ENCODE measurements at places on chromosomes 2 and 18.

- no peak for DNase-seq
These were observed 156.0 kb downstream of the ACOXL start for GRCh38 chr2:110888411-110888810.

DNA sequence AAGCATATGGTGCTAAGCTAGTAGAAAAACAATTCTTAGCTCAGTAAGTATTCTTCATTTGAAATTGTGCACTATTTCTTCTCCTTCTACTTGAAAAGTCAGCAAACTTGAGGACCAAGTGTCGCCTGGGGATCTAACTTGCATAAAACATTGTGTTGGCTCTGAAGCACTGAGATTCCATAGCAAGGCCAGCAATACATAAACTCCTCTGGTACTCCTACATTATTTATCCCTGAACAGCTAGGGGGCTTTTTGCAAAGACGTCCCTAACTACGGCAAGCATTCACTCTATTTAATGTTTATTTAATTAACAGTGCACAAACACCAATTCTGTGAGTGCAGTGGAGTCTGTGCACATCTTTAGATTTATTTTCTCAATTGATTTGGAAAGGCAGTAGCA, 392.2 kb downstream of the ERBB4 start:
- DNase-seq = no peak

DNA sequence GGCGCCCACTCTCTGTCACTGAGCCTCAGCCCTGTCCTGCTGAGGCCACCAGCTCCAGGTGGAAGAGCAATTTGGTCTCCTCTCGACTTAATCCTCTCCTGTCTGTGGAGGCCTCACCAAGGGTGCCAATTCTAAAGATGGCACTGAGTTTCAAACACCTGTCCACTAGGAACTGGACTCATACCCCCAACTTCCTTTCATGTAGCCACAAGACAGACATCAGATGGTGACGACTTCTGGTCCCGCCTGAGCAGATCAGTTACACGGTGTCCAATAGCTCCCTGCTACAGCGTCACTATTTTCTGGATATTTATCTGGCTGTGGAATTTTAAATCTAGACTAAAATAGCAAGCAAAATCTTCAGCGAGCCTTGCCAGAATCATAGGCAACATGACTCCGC, 24.5 kb upstream of the SP5 start:
- DNase-seq = no peak

DNA sequence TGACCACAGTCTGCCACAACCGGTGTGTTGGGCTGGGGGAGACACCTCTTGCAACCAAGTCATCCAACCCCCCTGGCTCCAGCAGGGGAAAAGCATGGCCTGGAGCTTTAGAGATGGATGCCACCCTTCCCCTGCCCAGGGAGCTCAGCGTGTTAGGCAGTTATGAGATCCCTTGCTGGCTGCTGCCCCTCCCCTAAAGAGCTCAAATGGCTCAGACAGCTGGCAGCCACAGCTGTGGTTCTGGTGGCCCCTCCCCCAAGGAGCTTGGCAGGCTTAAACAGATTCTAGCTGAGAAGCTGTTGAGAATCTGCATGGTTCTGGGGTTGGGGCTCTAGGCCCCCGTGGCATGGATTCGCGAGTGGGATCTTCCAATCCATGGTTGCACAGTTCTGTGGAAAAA, 64.7 kb downstream of the TEX51 start:
- no peak for DNase-seq

DNA sequence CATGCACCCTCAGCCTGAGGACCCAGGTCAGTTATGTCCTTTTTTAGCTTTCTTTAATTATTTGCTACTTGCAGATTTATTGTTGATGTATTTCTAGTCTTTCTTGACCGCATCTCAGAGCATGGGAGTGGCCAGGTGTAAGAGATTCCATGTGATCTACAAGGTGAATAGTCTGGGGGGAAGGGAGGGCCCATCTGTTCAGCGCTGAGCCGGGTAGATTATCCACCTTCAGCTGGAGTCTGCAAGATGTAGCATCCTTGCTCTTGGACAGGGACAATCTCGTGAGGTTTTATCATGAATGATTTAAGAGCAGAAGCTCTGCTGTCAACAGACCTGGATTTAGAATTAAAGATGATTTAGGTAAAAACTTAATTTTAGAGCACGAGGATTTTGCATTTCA, 12.0 kb upstream of the DGKD start:
- no peak for DNase-seq

DNA sequence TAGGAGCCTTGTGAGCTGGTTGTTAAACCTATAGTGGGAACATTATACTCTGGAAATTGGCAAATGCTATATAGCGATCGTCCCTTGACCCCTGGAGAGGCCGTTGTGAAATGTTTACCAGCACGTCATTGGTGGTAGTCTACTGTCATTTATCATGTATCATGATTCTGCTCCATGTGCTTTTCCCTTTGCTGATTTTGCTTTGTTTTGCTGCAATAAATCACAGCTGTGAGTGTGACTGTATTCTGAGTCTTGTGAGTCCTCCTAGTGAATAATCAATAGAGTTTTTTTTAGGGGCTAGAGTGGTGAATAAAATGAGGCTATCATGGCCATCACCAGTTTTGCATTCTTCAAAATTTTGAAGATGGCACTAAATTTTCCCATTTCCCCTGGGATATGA, 189.1 kb downstream of the HRH4 start:
- no peak for DNase-seq

Data from suppressor macrophage treated with lipopolysaccharide for 1 hour (primary cell).